ENCODE measurements at places on chromosomes 12 and 14.

GRCh38 chr14:57533214-57533613 is 39.6 kb upstream of the CCDC198 start:
- DNase-seq, result no peak

GRCh38 chr14:89206389-89207031 is 210.5 kb downstream of the FOXN3 start:
- DNase-seq, result no peak

- peak; percentile 36 for DNase-seq
Measured at GRCh38 chr14:35814371-35815005, 5.4 kb upstream of the RALGAPA1 start.

- DNase-seq, result no peak
Measured at GRCh38 chr12:59151243-59151642, 230.9 kb upstream of the LRIG3 start.

DNA sequence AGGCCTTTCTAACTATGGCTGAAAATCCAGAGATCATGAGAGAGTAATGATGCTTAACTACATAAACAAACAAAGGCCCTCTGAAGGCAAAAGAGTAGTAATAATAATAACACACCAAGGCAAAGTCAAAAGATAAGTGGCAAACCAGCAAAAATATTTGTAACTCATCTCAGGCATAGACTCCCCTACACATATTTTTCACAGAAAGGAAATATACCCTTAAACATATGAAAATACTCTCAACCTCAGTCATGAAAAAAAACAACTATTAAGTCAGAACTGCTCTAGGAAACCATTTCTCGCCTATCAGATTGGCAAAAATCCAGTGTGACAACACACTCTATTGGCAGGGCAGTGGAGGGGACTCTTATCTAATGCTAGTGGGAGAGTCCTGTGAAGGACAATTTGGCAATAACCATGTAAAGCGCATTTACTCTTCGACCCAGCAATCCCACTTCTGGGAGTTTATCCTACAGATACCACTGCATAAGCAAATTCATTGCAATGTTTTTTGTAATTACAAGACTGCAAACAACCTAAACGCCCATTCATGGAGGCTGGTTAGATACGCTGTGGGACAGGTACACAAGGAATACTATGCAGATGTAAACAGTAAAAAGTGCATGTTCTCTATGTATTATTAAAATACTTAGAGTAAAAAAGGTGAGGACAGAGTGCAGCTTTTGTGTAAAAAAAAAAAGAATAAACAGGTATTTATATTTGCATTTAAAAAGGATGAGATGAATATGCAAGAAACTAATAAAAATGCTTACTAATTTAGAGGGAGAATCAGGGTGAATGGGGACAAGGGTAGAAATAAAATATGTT is 26.0 kb upstream of the IL22 start:
- DNase-seq, result no peak
